ENCODE measurements at places on chromosomes 12 and 14.

DNA sequence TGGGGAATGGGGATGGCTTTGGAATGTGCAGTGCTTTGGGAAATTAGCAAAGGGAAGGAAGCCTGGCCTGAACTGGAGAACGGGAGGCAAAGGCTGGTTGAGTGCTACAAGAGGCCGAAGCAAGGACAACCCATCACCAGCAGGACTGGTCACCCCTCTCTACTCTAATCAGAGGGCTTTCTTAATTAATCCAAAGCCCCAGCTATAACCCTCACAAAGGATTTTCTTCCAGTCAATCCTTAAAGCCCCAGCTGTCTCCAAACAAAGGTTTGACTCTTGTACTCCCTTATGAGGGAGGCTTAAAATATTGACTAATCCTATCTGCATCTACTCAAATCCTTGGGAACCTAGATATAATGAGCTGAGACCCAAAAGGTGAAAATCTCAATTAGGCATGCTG is 256.3 kb downstream of the NTF3 start:
- no peak for DNase-seq

DNA sequence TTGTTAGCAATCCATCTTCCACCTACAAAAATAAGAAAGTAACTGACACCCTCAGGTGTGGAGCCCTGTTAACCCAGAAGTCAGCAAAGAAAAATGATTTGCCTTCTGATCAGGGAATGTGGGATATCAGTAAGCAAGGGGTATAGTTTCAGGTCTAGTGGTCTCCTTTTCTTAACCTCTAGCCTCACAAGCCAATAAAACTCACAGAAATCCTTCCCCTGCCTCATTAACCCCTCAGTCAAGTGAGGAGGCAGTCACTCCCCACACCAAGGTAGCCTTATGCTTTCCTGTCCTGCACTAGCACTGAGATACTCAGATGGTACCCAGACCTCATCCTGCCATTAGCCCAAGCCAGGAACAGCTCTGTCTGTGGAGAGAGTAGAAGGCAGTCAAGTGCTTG is 103.4 kb upstream of the VASH1 start:
- no peak for DNase-seq

DNA sequence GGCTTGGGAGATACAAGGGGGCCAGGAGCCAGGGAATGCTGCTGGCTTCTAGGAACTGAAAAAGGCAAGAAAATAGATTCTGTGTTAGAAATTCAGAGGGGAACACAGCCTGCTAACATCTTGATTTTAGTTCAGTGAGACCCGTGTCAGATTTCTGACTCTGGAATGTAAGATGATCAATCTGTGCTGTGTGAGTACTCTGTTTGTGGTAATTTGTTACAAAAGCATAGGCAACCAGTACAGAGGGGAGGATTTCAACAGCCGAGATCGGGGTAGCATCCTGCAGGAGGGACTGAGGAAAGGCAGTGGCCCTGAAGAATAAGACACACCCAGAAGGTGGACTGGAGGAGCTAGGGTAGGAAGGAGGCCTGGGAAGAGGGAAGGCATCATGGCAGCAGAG is 410.0 kb upstream of the CCDC196 start:
- DNase-seq: no peak

- no peak for DNase-seq
Measured at GRCh38 chr12:10307630-10308029, at the start of gene KLRD1. Gene KLRD1 (plus strand): TSS chr12:10307870. CDS start chr12:10308078, 208 bp downstream.

- DNase-seq: no peak
Measured at GRCh38 chr14:75860561-75861160, 121.1 kb downstream of the TGFB3 start.

DNA sequence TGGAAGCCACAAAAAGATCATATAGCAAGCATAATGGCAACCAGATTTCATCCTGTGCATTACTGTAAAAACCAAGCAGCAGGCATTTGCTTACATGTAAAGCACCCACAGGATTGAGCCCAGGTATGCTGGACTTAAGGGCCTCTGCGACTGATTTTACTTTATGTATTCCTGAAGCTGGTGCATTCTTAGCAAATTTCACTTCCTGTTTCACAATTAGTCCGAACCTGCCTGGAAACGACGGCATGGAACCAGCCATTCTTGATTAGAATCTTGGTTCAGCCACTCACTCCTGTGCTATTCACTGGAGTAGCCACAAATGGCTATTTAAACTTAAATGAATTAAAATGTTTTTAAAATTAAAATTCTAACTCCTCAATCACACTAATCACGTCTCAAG is 239.2 kb downstream of the NUAK1 start:
- DNase-seq: no peak

DNA sequence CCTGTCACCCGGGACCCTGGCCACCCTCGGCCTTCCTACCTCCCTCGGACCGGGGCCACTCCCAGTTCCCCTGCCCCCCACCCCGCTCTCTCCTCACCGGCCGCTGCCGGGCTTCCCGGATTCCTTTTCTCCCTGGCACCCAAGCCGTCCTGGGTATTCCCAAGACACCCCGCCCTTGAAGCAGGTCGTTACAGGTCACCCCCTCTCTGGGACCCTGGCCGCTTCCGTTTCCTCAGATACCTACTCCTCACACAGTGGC is 493 bp downstream of the NUMB start:
- DNase-seq: no peak

GRCh38 chr14:71933001-71933587 is 865 bp downstream of the RGS6 start:
- DNase-seq: no peak

GRCh38 chr12:125467363-125467762 is 402.1 kb downstream of the AACS start:
- no peak for DNase-seq

DNA sequence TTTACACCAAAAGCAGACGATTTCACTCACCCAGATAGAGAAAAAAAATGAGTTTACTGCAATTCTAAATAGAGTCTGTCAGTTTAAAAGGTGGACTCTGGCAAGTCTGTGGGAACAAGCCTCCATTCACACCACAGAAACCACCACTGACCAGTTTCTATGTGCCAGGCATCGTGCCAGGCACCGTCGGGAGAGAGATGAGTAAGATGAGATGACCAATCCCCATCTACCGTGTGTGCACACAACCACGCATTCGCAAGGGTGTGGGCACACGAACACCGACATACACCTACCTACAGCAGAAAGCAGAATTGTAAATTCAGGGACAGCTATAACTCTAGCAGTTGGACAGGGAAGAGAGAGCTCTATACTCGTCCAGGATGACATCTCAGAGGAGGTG is 58.3 kb downstream of the PRIMA1 start:
- DNase-seq: no peak

DNA sequence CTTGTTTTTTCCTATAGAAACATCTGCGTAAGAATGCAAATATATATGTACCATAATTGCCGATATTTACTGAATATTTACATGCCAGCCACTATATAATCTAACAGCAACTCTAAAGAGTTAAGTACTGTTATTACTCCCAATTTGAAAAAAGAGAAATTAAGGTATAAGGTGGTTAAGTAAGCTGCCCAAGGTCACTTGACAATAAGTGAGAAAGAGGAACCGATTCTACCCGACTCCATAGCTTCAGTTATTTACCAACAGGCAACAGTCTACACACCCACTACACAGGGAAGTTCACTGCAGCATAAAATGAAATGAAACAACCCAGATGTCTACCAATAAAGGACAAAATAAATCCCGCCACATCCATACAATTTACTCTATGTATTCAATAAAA is 1.1 kb downstream of the MIS18BP1 start:
- DNase-seq: no peak

- DNase-seq: no peak
Measured at GRCh38 chr14:23067847-23068788, 10.8 kb upstream of the CDH24 start.

- DNase-seq: no peak
Measured at GRCh38 chr14:92735344-92735743, 13.1 kb downstream of the LGMN start.

DNA sequence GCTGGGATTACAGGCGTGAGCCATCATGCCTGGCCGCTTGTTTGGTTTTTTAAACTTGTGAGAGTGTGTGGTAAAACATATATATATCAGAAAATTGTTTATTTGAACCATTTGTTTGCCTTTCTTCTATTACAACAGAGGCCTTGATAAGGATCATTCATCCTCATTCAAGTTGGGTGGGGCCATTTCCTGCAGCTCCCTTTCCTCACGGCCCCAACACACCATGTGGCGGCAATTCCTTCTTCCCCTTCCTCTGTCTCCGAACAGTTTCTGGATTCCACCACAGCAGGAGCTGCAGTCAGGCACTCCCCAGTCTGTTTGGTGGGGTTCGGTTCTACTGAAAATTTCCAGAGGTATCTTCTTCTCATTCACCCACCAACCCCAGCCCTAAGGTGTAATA is 42.0 kb upstream of the RASSF3 start:
- DNase-seq: no peak

- no peak for DNase-seq
Measured at GRCh38 chr12:56288705-56289387, 11.3 kb downstream of the CS start.

DNA sequence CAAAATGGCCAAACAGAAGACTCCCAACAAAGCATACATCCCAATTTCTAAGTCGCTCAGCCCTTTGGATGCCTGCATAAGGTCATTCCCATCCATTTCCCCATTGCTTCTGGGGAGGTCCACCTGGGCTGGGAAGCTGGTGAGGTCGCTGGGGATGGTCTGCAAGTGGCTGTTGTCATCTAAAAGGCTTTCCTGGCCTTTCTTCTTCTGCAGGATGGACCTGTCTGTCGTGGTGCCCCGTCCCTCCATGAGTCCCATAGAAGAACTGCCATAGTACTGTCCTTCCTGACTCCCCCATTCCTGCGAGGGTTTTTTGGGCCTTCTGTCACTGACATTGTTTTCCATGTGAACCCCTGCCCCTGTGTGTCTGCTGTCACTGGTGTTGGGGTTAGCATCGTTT is 221.1 kb downstream of the GLT1D1 start:
- DNase-seq: no peak

DNA sequence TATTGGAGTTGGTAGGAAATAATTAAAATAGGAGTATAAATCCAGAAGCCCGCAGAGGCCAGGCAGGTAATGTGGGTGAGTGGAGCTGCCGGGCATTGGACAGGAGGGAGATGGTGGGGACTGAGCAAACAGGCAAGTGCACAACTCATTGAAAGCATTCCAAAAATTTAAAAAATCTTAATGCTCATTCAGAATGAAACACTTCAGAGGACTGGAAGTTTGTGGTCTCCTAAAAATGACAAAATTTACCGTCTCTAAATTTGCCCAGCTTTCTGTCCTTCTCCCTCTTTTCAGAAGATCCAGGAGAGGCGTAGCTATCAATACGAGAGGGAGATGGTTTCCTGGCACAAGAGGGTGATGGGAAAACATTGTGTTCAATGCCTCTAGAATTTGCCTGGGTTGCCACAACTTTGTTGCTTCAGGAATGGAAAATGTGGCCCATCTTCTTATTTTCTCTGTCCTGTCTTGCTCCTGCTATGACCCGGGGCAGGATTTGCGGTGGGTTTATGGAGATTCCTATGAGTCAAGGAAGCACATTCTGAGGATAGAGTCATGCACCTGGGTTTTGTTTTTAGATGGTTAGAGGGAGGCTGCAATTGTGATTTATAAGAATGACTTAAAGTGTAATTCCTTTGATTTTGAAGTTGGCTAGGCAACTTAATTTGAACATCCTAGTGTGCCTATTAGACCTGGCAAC is 72.2 kb downstream of the BORCS5 start:
- no peak for DNase-seq

DNA sequence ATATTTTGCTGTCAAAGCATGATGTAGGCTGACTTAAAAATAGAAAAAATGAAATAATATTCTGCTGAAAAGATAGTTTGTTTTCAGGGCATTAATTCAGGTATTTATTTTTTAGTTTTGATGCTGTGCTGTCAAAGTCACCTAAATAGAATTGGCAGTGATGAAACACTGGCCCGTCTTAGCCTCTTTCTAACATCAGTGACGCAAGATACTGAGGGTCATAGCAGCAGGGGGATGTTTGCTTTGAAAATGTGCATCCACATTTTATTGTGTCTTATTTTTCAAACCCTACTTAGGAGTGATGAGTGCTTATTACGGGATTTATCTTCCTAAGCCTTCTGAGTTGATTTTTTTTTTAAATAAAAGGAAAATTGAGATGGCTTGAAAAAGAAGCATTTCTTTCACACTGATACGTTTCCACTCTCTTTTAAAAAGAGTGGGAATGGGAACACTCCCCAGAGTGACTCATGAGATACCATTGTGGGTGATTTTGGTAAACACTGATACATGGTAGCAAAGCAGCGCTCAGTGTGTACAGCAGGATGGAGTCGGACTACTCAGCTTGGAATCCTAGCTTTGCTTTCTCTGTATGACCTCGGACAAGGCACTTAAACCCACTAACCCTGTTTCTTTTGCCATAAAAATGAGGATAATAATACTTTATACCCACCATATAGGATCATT is 290.8 kb downstream of the ERC1 start:
- DNase-seq: no peak

GRCh38 chr12:117718141-117718540 is 250.6 kb downstream of the KSR2 start:
- no peak for DNase-seq

- DNase-seq: no peak
Measured at GRCh38 chr12:92701441-92701840, 1.3 kb upstream of the PLEKHG7 start.

DNA sequence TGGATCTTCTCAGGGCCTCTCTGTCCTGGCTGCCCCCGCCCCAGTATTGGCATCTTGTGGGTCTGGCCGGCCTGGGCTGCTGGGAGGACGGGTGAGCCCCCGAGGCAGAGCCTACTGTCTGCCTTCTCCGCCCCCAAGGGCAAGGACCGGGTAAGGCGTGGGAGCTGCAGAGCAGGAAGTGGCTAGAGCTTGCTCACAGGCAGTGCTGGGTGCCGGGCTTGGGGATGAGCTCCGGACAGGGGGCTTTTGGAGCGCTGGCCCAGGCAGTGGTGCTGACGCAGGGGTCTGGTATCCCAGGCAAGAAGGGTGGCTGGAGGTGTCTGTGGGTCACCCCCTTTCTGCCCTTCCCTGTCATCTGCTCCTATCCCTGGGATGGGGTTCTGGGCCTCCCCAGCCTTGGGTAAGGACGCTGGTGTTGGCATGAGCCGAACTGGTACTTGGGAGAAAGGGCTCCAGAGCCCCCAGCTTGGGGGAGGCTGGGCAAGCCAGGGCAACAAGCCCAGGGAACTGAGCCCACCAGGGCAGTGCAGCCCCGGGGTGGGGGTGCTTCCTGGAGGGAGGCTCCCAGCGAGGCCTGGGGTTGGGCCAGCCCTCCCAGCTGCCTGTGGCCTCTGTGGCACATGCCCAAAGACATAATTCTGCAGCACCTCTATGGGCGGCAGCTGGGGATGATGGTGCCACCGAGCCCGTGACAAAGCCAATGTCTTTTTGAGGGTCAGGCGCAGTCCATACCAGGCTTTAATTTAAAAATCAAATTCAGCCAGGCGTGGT is 126.3 kb downstream of the KIF26A start:
- DNase-seq: no peak

DNA sequence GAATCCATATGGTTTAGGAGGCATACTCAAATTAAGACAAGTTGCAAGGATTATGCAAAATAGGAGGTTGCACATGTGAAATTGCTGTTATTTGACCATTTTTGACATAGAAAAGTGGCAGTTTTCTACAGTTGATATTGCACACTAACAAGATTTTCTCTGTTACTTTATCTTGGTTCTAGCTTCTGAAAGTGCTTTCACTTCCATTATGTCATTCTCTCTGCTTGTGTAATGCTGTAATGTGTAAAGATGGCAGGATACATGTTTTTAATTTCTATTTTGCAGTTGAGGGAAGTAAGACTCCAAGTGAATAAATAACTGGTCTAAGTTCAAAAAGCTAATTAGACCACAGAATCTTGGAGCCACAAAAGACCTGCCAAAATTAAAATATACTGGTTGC is 60.6 kb downstream of the MYRFL start:
- DNase-seq: no peak

All from right renal pelvis (tissue), 4 donors.